ENCODE measurements at places on chromosomes 12 and 14. TPM values are rescaled to one million over a fixed set of nuclear protein-coding genes. Genes with fewer than 3 reads are reported as not detected.

DNA sequence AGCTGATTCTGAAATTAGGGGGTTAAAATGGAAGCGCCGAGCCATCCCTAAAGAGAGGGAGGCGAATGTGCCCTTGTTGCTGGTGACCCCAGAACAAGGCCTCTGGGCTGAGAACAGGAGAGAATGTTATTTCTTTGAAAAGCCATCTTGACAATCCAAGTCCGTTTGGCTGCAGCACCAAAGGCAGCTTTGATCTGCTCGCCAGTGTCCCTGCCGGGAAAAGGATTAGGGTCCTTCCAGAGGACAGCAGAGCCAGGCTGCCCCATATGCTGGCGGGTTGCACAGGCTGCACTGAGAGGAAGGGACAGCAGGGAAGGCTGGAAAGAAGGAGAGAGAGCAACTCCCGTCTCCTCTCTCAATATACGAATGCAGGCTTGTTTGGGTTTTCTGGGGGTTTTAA lies 141.7 kb downstream of the TMEM132C start:
- DNase-seq: no peak

GRCh38 chr12:126607867-126608266 lies 1542.6 kb downstream of the AACS start:
- no peak for DNase-seq

DNA sequence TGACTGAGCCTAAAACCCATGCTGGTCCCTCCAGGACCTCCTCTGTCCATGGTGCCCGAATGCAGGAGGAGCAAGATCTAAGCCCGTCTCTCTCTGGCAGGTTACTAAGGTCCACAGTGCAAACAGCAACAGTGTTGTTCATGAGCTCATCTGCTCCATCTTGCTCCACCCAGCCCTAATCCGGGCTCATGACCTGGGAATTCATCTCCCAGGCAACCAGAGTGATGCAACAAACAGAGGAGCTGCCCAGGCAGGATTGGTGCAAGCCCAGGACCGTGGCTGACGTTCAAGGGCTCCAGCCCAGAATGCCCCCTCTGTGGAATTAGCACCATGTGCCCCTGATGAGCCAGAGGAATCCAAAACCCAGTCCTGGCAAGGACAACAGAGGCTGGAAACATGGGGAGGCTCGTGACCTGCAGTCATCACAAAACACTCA lies 29.9 kb downstream of the HSPB8 start:
- DNase-seq: no peak

DNA sequence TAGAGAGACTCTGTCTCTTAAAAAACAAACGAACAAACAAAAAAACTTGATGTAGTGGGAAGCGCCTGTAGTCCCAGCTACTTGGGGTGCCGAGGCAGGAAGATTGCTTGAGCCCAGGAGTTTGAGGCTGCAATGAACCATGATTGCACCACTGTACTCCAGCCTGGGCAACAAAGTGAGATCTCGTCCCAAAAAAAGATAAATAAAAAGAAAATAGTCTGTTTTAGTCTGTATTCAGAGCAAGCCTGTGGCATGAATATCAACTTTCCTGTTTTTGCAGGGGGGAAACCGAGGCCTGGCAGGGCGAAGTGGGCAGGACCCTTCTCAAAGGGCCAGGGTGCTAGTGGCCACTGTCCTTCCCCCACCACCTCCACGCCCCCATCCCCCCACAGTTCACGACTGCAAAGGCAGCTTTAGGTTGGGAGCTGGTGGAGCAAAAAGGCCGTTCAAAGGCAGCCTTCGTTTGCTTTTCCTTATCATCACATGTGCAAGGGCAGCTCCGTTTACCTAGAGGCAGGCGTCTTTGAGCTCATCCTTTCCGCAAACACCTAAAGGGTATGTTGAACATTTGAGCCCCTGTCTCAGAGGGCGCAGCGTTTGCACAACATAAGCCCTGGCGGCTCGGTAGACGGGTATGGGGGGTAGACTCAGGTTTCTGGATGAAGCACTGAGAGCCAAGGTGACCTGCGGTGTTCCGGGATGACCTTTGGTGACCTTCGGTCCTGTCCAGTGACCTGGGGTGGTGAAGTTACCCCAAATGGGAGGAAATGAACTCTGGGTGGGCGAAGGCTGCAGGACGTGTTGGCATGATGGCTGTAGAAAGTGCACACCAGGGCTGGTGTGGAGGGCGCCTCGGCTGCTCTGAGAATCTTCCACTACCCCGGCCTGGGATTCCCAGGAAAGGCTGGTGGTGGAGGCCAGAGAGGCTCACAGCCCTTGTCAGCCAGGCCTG lies 8.7 kb upstream of the MEG3 start:
- DNase-seq: no peak

Gene RNF212B
- not detected for total RNA-seq

DNA sequence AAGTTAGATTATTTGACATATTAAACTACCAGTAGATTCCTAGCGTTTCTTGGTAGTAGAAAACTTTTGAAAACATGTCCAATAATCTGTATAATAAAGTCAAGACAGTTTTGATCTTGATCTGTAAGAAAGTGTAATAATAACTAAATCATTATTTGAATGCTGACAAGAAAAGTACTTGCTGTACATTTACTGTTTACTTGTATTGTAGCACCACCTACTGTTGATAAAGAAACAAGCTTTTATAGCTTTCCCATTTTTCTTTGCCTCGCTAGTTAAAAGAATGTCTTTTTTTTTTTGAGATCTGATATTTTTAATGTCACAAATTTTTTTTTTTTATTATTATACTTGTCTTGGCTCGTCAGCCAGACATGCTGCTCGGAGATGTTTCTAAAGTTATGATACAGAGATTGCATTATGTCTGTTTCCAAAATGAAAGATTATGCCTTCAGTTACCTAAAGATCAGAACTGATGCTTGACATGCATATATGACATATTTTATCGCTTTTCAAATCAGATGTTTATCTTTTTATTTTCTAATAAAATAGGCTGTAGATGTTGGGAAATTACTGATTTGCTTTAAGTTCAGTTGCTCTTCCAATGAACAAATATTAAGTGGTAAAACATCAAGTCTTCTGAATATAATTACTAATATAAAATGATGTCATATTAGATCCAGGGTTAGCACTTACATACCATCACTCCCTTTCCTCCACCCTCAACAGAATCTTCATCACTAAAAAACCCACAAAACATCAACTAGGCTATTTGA lies 140.5 kb downstream of the AKAP6 start:
- no peak for DNase-seq

DNA sequence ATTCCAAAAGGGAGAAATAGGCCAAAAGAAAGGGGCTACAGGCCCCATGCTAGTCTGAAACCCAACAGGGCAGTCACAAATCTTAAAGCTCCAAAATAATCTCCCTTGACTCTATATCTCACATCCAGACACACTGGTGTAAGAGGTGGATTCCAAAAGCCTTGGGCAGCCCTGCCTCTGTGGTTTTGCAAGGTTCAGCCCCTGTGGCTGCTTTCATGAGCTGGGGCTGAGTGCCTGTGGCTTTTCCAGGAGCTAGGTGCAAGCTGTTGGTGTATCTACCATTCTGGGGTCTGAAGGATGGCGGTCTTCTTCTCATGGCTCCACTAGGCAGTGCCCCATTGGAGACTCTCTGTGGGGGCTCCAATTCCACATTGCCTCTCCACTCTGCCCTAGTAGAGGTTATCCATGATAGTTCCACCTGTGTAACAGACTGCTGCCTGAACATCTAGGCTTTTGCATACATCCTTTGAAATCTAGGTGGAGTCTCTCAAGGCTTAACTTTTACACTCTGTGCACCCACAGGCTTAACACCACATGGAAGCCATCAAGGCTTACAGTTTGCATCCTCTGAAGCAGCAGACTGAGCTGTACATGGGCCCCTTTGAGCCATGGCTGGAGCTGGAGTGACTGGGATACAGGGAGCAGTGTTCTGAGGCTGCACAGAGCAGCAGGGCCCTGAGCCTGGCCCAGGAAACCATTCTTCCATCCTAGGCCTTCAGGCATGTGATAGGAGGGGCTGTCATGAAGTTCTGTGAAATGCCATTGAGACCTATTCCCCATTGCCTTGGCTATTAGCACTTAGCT lies 66.5 kb upstream of the ABCD2 start:
- no peak for DNase-seq

Gene IAPP
- total RNA-seq: not detected

DNA sequence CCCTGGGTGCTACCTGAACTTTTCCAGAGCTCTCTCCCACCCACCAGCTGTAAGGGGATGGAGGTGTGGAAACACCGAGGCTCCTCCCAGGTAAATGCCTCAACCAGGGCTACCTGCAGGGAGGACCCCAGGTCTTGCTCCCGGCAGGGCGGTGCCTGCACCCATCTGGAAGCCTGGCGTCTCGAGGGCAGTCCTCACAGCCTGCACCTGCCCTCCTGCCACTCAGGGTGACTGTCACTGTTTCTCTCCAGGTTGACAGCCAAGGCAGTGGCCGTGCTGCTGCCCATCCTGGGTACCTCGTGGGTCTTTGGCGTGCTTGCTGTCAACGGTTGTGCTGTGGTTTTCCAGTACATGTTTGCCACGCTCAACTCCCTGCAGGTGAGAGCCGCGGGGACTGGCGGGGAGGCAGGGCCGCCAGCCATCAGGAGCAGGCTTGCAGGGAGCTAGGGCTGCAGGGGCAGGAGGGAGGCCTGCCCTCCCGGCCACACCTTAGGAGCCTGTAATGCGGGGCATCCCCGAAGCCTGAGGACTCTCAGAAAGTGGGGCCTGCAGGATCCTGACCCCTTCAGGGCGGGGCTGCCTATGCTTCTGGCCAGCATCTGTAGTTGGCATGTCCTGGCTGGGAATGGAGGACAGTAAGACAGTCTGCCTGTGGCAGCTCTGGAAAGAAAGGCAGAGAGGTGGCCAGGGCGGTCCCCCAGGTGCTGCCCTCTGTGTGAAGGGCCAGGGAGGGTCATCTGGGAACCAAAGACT lies 182.3 kb downstream of the ADGRD1 start:
- no peak for DNase-seq

Gene WNT5B
- 0.14 TPM for total RNA-seq

Gene TDRD9
- total RNA-seq: 0.92 TPM

DNA sequence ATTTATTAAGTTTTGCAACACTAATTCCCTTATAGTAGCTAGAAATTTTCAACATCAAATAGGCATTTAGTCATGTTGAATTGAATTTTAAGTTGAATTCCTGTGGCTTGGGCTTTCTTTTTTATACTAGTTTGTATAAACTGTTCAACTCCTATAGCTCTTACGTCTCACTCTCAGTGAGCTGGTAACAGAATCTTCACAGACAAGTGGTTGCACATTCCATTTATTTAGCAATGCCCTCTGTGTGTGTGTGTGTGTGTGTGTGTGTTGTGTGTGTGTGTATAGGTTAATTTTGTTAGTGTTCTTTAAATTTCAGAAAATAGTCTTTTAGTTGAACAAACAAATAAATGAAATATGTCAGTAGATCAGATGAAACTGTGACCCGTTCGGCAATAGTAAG lies 425.0 kb downstream of the NPAS3 start:
- DNase-seq: no peak

DNA sequence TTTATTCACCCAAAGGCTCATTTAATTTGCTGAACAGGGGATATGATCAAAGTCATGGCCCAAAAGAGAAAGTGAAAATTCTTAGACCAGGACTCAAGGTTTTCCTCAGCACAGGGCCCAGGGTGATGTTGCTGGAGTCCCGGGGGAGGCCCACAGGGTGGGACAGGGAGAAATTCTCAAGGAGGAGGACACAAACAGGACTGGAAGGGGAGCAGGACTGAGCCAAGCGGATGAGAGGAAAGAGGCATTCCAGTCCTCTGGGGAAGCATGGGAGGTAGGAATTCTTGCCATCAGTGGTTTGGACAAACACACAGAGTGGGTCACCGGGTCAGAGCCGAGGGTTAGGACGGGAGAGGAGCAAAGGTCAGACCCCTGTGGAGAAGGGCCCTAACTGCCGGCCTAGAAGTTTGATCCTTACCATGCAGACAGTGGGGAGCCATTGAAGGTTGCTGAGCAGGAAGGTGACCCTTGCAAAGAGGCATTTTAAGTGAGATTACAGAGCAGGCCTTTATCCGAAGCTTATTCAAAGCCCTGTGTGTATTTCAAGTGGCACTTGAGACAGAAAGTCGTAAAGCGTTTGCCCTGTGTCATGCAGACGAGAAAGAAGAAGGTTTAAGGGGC lies 68.4 kb upstream of the PTGR2 start:
- DNase-seq: no peak

DNA sequence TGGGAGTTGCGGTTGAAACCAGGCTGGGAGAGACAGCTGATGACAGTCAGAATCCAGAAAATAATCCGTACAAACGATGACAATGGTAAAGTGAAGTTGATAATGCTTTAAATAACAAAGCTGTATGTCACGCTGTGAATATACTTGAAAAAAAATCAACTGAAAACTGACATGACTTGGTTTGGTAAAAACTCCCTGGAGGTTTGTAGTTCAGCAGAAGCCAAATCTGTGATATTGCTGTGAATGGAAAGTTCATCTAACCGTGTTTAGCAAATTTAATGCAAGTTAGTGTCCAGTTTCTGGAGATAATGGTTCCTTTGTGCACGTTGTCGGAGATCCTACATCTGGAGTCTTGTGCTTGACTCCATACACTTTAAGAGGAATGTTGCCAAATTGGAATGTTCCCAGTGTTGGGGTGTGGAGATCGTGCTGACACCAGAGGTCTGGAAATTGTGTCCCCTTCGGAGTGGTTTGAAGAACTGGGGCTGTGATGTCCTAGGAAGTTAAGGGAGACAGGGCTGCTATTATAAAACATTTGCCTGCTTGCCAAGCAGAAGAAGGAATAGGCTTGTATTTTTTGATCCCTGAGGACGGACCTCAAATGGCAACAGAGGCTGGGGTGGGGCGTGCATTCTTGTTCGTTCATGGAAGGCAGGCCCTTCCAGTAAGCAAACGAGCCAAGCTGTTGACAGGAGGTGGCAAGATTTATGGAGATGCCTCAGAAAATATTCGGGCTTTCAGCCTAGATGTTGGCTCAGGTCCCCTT lies 30.6 kb downstream of the PPFIBP1 start:
- DNase-seq: no peak

Gene GRIP1
- total RNA-seq: not detected

DNA sequence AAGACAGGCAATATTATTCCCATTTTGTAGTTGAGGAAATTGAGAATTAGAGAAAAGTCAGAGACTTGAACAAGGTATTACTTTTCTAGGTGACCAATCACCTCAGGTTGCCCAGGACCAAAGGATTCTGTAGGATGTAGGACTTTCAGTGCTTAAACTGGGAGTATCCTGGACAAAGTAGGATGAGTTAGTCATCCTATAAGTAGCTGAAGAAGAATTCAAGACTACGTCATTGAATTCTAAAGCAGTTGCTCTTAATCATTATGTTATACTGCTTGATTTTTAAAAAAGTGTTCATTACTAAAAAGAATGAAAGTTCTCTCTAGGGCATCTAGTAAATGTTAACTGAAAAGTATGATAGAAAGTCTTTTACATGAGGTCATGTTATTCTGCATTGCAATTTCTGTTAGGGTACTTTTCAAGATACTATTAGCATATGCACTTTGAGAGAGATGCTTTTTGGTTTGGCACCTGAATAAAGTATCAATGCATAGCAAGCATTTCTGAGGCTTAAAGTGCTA lies 101.7 kb downstream of the RTN1 start:
- DNase-seq: no peak

Gene GLIPR1L1
- not detected for total RNA-seq

All from pulmonary artery endothelial cell (primary cell).